ENCODE measurements at places on chromosomes 7 and 10.

- no peak for DNase-seq
Measured at GRCh38 chr7:41046776-41047175, 656.1 kb downstream of the INHBA start.

- DNase-seq, result no peak
Measured at GRCh38 chr7:149559711-149560110, 62.1 kb upstream of the ZNF746 start.

- DNase-seq, result no peak
Measured at GRCh38 chr7:52209614-52210013, 825.8 kb upstream of the POM121L12 start.

DNA sequence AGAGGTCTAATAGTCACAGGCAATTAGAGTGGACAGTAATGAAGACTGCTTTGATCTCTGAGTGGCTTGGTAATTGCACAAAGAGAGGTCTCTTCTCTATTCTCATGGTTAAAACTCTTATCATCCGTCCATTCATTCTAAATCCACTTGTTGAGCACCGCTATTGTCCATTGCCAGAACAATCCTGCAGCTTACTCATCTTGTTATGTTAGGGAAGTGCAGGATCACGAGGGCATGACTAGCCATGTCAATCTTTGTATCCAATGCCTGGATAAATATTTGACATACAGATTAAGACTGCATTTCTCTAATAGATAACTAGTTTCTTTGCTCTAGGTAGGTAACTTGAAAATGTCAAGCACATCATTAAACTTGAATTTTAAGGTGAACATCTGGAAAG is 14.9 kb downstream of the SFTPD start:
- no peak for DNase-seq

GRCh38 chr7:141511676-141512396 is 39.4 kb upstream of the AGK start:
- no peak for DNase-seq

DNA sequence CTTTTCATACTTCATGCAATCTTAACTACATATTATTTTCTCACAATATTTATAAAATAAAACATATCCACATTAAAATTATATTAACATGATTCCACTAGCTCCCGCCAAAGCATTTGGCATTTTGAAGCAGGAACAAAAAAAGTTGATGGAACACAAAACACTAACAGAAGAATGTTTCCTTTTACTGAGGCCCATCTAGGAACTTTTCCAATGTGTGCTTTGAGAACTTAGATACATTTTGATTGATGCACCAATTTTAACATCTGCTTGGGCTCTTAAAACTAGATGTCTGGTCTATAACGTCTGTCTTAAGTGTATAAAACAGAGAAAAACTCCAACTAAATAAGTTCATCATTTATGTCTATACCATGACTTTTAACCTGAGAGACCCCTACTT is 1214.8 kb downstream of the SORCS1 start:
- DNase-seq, result no peak
